ENCODE measurements at places on chromosomes 7 and 10.

DNA sequence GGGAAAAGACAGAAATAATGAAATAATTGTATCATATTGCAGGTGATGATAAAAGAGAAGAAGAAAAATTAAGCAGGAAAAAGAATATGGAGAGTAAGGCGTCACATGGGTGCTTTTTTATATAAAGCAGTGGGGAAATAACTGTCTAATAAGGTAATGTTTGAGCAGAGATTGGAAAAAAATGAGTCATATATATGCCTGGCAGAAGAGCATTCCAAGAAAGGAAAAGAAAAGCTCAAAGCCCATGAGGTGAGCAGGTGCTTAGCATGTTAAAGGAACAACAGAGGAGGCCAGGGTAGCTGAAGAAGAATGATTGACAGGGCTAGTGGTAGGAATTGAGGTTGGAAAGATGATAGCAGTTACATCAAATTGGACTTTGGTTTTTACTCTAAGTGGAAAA, 739.5 kb downstream of the SORCS1 start:
- no peak for DNase-seq

DNA sequence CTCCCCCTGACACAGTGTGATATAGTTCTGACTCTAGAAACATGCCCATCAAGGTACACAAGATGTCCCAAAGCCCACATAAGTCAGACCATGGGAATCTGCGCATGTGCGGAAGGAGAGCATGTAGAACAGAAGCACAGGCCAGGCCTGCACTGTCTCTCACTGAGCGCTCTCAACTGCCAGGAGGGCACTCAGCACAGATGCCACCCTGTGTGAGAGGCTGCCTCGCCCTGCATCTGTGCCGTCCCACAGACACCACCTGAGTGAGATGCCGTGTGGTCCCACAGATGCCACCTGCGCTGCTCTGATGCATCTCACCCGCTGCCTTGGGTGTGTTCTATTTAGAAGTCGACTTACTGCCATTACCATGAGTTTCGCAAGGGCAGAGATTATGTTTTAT, 98.4 kb downstream of the VOPP1 start:
- no peak for DNase-seq

DNA sequence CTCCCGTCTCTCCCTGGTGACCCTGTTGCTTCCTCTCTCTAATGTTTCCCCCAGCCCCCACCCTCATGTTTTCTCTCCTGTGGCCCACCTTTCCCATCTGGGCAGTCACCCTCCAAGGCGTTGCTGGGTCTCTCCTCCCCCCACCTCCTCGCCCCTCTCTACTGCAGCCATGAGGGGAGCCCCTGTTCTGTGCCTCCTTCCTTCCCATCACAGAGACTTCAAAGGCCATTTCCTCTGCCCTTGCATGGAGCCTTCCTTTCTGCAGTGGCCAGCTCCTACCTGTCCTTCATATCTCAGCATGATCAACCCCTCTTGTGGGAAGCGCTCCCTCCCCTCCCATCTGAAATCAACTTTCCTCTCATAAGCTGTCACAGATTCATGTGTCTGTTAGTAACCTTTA, 194.0 kb upstream of the PRSS58 start:
- no peak for DNase-seq

- no peak for DNase-seq
Measured at GRCh38 chr7:44466300-44467216, 23.9 kb downstream of the NUDCD3 start.

DNA sequence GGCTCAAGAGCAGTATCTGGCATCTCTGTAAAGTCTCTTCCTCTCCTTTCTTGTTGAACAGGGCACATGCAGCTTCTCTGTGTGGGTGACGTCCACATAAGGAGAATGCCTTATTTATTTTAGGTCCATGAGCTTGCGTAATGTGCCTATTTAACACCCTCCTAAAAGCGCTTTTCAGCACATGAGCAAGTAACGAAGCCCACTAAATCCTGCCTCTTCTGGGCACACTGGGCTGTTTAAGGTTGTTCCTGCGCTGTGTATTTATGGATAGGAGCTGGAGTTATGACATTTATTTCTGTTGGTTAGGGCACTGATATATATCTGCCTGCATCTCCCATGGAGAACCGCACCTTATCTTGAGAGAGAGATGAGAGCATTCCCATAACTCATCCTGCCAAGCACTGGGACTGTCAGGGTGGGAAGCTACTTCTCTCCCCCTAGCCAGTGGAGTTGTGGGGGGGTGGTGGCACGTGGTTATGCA, 76.1 kb downstream of the LRRC4 start:
- no peak for DNase-seq
